RCC 7860 (cell line): ENCODE measurements at places on chromosomes 1 and 21.
A peak's percentile ranks its signal among the peaks of the same experiment; 100 is the strongest.

GRCh38 chr1:7960867-7961215 lies 670 bp upstream of the PARK7 start:
- DNase-seq, result no peak

- no peak for DNase-seq
These were observed 14.1 kb downstream of the SUCO start for GRCh38 chr1:172547071-172547470.

DNA sequence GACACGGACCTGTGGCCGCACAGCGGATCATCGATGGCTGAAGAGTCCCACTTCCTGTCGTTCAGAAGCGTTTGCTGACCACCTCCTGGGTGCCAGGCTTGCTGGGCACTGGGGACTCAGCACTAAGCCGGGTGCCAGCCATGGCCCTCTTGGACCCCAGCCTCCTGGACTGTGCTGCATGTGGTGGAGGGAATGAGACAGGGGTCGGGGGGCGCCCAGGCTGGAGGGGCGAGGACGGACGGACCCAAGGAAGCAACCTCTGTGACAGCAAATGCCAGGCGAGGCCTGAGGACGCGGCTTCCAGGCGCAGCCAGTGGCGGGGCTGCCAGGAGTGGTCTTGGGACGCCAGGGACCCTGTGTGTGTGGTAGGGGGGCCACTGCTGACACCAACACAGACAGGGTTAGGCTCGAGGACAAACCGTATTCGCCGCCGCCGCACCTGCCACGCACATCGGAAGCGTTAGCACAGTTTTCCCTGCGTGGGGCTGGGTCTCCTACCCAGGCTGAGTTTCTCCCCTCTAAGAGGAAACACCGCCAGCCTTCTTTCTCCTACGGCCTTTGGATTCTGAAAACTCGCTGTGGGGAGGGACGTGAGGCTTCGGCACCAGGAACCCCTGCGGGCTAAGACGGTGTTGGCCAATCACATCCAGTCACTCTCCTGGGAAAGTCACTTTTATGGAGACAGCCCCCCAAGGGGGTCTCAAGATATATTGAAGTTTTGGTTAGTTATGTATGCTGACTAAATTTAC lies 3.1 kb upstream of the MXRA8 start:
- DNase-seq, result no peak

DNA sequence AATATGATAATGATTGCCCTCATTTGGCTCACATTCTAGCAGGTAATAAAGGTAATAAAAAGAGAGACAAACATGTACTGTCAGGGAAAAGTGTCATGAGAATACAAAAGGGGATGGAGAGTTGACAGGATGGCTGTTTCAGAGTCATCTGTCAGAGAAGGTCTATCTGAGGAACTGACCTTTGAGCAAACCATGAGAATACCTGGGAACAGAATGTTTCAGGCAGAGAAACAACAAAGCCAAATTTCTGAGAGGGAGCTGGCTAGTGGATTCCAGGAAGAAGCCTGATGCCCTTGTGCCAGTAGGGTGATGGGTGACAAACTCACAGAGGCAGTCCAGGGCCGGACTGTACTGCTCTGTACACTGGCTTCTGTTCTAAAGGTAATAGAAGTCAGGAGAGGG lies 107.2 kb downstream of the C1orf21 start:
- DNase-seq, result no peak

DNA sequence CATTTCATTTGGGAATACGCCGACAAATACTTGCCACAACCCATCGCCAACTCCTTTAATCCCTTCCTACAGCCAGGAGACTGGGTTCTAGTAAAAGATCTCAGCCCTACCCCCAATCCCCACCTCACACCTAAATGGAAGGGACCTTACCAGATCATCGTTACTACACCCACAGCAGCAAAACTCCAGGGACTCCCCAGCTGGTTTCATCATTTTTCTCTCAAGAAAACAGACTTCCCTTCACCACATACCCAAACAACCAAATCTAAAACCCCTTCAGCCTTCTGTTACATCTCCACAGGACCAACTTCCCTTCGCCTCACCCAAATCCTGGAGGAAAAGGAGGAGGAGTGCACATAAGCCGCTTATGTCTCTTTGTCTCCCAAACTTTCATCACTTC lies 23.7 kb upstream of the SLC2A5 start:
- DNase-seq, result no peak

DNA sequence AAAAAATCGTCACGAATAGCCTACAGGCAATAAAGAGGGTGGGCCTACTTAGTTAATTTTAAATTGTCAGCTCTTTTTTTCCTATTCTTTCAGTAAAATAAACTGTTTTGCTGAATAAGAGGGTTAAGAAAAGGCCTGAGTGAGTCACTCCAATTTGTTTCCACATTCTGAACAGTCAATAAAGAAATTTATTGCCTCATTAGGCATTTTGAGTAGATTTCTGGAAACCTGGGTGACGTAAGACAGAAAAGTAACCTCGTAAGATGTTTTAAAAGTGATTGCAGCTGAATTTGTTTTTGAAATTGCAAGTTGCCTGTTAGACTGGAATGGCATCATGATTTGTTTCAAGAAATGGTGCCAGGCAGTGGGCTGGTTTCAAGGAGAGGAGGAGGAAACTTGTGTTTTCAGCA lies 439.3 kb downstream of the USP25 start:
- DNase-seq, result no peak

GRCh38 chr1:168972225-168972624 lies 134.3 kb upstream of the ATP1B1 start:
- no peak for DNase-seq

GRCh38 chr1:109354929-109355328 lies 42.8 kb downstream of the SORT1 start:
- DNase-seq, result no peak

- no peak for DNase-seq
These were observed 24.6 kb upstream of the SLC45A3 start for GRCh38 chr1:205704903-205705302.

DNA sequence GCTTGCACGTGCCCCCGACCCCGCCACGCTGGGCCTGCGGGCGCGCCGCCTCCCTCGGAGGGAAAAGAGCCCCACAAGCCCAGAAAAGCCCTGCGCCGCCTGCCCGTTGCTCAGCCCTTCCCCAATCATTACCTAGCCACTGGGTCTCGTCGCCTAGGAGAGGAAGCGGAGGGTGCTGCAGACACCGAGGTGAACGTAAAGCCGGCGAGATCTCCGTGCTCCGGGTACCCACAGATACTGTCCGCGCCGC lies at the start of gene ENO1:
TSS of gene ENO1 (minus strand) at position 239 of the 250 bp plus-strand sequence. CDS start 3,778 bp downstream, outside the sequence.
- DNase-seq, result no peak

GRCh38 chr1:172658871-172659453 lies at the start of gene FASLG:
Gene FASLG (plus strand): TSS chr1:172659103. CDS start chr1:172659202, 99 bp downstream.
- no peak for DNase-seq

- DNase-seq, result peak; percentile 17
These were observed 717.3 kb downstream of the MATN1 start for GRCh38 chr1:30005972-30006619.

DNA sequence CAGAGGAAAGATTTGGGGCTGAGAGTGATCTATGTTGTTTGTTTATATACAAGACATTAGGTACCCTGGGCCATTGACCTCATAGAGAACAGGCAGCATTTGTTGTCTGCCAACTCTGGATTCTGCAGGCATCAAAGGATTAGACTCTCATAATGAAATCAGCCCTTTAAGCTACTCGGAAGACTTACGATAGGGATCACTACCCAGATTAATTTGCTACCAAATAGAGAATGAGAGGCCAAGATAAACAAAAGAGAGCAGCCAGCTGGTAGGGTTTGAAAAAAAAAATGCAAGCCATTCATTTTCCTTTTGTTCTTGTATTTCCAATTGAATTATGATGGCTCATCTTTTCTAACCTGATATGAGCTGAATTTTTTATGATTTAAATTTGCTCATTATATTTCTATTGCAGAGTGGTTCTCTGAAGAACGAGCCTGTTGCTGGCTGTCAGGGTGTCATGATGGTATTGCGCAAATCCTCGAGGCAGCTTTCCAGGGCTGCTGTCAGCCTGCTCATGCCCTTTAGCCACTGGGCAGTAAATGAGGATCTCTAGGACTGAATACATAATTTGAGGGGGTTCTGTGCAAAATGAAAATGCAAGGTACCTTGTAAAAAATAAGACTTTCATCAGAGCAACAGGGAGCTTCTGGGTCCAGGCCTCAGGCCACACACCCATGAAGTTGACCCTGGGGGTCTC lies 116.4 kb upstream of the KCNJ15 start:
- no peak for DNase-seq
